ENCODE measurements at places on chromosomes 1 and 21.

DNA sequence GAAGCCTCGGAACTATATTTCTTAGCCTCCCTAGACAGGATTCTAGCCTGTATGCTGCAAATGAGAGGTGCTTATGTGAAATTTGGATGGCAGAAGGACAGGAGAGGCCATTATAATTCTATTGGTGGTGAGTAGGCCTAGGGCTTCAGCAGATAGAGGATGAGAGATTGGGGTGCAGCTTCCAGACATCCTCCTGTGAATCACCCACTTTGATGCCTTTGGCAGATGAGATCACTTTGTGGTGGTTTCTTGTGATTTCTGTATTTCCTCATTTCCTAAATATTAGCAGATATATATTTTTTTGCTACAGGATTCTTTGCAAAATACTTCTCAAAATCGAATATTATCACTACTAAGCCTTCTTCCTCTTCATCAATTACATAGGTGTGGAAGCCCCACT, 37.3 kb downstream of the MFSD2A start:
- DNase-seq, result no peak

- no peak for DNase-seq
Measured at GRCh38 chr21:40652436-40652835, 194.5 kb downstream of the DSCAM start.

GRCh38 chr1:8661185-8662110, 156.0 kb downstream of the RERE start:
- DNase-seq, result no peak

- DNase-seq, result no peak
Measured at GRCh38 chr1:25027822-25028586, 97.9 kb upstream of the RUNX3 start.

DNA sequence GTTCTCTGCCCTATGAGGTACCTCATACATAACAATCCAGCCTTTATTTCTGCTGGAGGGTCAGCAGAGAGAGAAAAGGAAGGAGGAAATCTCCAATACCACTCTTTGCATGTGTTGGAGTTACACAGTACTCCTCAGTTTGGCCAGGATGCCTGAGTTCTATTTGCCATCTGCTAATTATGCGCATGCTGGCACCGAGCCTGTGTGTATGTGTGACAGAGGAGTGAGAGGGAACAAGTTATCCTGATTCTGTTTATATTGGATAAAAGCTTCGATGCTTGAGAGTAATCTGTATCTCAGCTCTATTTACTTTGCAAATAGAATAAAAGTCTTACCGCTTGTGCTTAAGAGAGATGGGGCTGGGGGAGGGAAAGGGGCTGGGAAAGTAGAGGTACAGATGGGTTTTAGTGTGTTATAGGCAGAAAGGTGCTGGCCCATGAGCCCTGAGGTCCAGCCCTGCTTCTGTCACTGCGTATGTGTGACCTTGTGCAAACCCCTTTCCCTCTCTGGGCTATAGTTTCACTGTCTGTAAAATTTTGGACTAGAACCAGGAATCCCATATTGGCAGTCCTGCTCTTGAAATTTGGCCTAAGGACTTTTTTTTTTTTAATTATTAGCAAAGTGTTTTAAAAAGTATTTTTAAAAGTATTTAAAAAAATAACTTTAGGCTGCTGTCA, 54.5 kb upstream of the PLXNA2 start:
- DNase-seq, result no peak

DNA sequence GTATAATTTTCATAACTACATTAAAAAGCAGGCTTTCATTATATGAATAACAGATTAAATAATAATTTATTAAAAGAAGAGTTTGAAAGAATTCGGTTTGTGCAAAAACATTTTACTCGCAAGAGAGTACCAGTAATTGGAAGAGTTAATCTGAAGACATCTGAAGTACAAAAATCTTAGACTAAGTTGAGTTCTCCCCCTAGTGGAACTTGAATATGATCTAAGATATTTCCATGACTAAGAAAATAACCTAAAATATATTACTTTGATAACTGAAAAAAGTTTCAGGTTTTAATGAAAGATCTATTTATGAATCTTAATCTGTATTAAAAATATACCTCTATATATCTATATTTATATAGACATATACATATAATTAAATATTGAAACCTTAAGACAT, 112.5 kb upstream of the GFI1 start:
- no peak for DNase-seq

DNA sequence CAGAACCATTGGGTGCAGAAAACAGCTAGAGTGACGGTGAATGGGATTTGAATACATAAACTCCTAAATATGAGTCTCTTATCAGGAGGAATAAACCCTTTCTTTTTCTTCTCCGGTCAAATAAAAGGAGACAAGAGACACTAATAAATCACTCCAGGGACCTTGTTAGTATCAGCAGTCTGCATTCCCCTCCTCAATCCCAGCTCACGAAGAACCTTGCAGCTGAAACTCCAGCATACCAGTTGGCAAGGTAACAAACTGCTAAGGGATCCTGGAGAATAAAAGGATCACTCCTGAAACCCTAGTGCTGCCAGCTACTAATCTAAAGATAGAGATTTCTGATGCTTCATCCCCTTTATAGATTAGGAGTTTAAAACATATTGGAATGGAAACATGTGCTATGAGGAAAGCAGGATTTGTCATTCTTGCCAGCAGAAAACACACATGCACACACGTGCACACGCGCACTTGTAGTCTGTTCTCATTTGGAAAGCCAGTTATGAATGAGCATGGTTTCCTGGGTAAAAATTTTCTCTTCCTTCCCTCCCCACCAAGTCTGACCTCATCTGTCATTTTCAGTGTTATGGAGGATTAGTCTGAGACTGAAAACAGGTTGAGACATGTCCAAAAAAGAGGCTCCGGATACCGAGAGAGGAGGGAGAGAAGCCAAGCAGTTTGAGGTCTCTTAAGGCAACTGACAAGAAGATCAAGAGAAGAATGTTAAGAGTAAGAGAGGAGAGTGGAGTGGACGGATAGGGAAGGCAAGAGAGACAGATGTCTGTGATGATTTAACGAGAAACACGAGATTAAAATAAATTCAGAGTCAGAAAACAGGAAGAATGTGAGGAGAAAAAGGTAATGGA, 10.9 kb downstream of the IER5 start:
- no peak for DNase-seq

- no peak for DNase-seq
Measured at GRCh38 chr1:115211071-115211745, 121.9 kb upstream of the TSPAN2 start.

DNA sequence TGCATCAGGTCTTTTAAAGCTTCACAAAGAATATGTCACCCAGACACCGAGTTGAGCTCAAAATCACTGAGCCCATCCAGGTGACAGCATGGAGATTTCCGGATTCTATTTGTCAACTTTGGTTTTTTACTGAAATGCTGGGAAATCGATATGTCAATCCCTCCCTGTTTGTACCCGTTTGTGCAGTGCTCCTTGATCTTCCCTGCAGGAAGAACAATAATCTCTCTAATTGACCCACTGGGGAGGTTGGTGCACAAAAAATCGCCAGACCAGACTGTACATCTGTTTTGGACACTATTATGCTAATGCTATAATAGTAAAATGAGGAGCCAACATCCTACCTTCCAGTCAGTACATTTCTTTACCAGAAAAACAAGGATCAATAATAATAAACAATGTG, 1.8 kb downstream of the BARHL2 start:
- DNase-seq, result no peak

- DNase-seq, result no peak
Measured at GRCh38 chr1:85496941-85497582, 32.1 kb upstream of the DDAH1 start.

- no peak for DNase-seq
Measured at GRCh38 chr1:150557813-150558212, 8.6 kb downstream of the ADAMTSL4 start.

- DNase-seq, result no peak
Measured at GRCh38 chr1:30730346-30731108, 7.1 kb upstream of the MATN1 start.

DNA sequence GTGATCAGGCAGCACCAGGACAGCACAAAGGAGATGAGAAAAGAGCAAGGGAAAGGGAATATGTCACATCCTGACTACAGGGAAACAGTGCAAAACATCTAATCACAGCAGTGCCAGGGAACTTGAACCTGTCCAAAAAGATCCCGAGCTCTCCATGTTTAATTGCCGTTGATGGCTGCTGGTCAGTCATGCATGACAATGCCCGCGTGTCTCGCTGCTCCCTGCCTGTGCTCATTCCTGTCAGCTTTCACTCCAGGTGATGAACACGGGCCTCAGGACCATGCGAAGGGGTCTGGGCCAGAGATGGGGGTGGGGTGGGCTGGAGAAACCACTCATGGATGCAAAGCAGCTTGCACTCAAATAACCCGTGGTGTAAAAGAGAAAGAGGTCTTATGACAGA, 287.0 kb downstream of the GPATCH2 start:
- DNase-seq, result no peak

DNA sequence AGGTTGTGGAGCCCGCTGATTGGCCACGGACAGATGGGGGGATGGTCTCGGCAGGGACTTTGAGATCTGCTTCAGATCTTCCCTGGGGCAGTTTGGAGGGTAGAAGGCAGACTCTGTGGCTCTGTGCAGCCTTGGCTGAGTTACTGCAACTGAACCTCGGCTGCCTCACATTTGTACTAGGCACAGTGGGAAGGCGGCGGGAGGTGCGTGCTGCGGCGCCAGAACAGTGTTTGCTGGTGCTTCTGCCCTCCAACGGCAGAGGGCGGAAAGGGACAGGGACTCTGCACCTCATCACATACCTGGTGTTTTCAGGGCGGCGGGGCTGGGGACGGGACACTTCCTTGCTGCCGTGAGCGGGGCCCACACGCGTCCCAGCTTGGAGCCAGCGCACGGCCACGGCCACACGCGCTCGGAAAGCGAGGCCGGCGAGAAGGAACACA, 26.2 kb downstream of the SLC66A1 start:
- no peak for DNase-seq

DNA sequence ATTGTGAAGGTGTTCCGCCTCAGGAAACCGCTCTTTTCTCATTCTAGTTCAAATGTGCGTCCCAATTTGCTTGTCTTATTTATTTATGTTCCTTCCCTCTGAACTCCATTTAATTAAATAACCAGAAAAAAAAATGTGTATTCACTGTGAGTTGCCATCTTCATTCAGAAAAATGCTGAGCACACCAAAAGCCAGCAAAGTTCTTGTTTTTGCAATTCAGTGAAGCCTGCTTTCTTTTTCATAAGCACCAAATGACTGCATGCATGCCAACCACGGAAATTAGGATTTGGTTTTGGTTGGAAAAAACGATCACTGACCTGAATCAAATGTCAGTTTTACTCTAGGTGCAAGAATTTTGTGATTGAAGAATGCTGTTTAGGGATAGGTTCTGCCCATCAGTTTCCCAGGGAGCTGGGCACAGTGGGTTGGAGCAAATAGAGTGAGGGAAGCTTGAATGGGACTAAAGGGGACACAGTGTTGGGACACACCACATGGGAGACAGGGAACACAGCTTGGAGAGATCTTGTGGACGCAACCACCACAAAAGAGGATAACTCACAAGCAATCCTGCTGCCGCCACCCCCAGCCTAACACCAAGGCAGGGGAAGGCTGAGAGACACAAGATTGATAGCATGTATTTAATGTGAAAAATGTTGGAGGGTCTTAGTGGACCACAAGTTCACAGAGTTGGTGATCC, 183.4 kb upstream of the GALNT2 start:
- DNase-seq, result no peak

DNA sequence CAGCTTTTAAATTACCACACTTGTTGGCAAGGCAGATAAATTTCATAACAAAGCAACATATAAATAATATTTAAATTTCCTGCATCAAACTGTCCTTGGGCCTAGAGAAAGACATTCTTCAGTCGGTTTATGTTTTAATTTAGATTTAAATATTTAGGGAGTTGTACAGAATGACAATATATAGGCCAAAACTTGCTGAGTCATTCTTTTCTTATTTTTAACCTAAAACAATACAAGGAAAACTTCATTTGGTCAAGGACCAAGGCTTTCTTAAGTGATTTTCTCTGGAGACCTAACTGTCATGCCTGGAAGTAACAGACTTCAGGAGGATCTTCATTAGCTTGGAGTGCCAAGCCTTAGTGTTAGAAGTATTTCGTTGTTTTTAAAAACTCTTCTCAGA, 5.6 kb downstream of the MAP10 start:
- DNase-seq, result no peak

DNA sequence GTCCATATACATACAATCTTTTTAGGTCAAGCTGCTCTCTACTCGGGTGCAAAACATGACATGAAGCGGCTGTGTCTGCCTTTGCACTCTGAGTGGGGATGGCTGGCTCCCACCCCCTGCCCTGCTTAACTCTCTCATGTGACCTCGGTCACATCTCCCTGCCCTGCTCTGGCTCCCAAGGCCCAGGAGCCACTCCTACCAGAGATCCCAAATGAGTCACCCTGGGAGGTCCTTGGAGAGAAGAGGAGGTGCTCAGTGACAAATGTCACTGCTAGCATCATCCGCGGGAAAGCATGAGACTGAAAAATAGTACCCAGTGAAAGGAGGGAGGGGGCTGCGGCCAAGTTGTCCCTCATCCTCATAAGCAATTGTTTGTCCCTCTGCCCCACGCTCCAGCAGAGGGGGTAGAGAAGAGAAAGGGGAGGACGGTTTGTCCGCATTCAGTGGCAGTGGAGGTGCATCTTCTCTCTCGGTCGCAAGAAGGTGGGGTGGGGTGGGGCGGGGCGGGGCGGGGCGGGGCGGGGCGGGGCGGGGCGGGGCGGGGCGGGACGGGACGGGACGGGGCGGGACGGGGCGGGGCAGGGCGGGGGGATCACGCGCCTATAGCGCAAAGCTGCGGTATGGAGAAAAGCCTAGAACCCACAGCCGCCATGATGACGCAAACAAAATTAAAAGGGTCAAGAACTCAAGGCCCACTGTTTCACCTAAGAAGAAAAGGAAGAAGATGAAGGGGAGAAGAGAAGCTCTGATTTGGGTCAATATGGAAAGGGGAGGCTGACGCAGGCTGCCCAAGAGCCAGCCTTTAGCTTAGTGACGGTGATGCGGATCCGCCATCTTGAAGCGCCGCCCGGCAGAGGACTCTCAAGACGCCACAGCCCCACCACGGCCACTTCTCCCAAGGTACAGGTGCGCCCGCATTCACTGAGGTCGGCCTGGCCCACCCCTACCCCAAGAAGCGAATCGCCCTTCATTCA, 66.2 kb downstream of the CD46 start:
- no peak for DNase-seq

GRCh38 chr1:213570487-213570886, 417.3 kb upstream of the PROX1 start:
- no peak for DNase-seq

Measured in GM12891 (cell line).